Gastrocnemius medialis (tissue), 4 donors: ENCODE measurements at places on chromosomes 5 and 9.

DNA sequence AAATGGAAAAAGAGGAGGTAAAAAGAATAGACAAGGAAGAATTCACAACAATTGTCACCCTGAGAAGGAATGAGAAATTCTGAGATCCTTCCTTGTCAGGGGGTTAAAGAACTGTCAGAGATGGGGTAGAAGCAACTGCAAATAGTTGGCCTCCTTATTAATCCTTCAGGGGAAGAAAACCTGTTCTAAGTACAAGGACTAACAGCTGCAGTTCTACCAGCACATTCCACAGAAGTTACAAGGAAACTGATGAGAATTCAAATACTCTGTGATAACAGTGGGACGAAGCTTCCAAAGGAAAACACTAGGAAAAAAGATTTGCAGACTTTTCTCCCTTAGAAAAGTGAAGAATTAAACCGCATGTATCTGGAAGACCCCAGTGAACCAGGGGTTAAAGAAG is 93.7 kb downstream of the OR2K2 start:
- DNase-seq: no peak

DNA sequence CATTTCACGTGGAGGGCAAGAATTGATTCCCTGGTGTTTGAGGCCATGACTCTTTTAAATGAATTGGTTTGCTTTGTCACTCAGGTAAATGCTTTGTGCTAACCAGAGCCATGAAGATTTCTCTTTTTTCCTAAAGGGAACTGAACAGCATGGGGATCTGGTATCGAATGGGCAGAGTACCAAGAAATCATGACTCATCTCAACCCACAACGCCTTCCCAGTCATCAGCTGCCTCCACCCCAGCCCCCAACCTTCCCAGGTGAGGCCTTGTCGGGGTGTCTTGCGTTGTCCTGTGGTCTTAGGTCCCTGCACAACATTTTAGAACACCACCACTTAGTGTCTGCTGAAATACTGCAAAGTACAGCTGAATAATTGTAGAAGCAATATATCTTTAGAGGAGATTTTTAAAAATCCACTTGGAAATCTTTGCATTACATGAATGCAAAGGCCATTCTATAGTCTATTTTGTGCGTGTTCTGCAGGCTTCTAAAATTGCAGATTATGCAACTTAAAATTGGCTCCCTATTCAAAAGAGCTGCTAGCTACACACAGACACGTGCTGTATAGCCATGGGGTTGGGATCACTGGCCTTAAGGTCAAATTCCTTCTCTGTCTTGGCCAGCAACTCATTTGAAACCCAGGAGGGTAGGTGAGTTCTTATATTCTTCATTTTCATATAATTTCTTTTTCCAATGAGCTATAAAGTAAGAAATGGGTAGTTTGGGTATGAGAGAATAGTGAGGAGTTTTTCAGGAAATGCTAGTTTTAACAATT is 69.0 kb downstream of the MVB12B start:
- DNase-seq: peak; percentile 34

GRCh38 chr9:106869028-106869427 is 6.1 kb downstream of the ZNF462 start:
- DNase-seq: no peak

DNA sequence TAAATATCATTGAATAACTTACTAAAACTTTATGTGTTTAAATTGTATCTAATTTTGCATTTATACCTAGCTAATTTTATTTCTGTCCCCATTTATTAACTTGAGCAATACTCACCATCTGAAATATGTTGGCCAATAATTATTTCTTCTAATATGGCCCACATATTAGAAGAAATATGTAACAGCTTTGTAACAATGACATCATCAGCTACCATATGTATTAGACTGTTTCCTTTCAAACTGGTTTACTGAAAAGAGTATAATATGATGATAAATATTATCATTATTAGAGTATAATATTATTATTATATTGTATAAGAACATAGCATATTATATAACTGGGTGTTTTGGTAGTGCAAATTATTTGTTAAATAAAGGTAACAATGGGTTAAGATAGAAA is 220.5 kb downstream of the FBXL7 start:
- DNase-seq: no peak

DNA sequence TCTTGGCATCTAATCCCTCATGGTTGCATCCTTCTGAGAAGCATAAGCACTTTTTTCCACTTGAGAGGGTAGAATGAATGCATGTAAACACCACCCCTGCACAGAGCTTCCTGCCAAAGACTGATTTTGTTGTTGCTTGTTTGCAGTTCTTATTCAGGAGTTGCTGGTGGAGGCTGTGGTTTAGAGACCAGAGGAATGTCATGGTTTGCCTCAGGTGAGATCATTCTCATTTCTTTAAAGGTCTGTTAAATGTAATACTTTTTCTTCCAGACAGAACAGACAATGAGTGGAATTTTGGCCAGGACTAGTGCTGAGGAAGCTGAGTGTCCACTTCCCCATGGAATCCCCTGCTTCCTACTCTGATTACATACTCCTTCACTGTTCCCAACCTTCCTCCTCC is 3.2 kb upstream of the TNC start:
- DNase-seq: no peak

DNA sequence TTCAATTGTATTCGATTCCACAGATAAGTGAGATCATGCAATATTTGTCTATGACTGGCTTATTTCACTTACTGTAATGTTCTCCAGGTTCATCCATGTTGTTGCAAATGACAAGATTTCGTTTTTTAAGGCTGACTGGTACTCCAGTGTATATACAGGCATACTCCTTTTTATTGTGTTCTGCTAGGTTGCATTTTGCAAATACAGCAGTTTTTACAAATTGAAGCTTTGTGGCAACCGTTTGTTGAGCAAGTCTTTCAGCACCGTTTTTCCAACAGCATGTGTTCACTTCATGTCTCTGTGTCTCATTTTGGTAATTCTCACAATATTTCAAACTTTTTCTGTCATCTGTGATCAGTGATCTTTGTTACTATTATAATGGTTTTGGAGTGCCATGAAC is 82.7 kb downstream of the DMXL1 start:
- DNase-seq: no peak

DNA sequence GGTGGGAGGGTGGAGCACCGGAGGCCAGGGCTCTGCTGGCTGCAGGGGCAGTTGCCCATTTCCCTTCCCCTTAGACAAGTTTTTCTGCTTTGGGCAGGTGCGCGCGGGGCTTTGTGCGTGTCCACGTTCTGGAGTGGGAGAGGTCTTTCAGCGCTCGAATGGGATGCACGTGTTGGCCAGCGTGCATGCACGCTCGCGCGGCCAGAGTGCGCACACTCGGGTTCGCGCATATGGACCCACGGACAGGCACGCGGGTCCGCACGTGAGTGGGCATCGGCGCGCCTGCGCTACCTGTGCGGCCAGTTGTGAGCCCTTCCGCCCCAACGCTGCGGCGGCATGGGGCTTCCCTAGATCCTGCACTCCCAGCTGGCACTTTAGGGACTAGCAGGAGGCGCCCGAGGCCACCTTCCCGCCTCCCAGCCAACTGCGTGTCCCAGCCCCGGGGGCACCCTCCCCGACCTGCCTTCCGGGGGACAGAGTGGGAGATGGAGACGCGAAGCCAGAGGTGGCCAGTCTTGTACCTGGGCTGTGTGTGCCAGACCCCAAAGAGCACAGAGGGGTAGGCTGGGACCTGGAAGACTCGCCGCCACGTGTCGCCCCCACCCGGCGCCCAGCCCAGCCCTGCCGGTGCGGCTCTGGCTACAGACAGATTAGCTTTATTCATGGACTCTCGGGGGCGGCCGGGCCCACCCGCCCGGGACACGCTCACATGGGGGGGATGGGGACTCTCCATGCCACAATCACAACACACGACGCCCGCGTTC is 9.8 kb upstream of the GPRIN1 start:
- no peak for DNase-seq

DNA sequence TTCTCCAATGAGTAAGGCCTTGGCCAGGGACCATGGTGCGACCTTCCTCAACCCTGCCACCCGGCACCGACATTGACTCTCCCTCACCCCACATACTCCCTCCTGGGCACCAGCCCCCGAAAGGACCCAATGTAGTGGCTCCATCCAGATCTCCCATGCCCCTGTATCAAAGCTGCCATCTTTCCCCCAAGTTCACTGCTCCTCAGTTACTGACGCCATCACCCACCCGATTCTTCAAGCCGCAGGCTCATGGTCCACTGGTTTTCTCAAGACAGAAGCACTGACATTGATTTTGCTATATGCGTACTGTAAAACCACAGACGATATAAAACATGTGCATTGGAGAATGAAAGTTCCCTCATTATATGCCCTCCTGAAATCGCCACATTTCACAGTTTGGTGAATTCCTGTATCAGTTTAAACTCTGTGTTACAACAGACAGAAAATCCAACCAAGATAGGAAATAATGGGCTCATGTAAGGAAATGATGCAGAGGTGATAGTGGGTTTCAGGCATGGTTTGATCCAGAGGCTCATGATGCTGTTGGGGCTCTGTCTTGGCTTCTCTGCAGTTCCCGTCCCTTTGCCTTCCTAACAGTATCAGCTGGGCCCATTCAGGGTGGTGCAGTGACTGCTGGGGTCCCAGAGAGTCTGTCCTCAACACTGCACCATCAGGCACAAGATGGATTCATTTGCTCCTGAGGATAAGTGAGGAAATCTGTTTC is 207.3 kb upstream of the IER5L start:
- no peak for DNase-seq

DNA sequence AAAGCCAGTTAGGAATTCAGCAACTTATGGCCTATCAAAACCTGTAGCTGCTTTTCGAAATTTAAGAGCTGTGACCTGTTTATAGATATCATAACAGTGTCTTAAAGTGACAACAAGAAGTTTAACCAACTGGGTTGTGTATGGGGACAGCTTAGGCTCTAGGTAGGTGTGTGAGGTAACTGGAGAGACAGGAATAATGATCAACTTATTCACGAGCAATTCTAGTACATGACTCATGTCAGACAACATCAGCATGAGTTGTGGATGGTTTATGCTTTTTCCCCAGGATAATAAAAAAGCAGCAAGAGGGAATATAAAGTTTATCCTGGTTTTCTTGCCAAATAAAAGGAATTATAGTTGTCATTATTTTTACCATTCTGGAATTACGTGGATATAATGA is 88.6 kb downstream of the GDNF start:
- DNase-seq: no peak

GRCh38 chr9:131625508-131625787 is 80.1 kb downstream of the PRRT1B start:
- no peak for DNase-seq

DNA sequence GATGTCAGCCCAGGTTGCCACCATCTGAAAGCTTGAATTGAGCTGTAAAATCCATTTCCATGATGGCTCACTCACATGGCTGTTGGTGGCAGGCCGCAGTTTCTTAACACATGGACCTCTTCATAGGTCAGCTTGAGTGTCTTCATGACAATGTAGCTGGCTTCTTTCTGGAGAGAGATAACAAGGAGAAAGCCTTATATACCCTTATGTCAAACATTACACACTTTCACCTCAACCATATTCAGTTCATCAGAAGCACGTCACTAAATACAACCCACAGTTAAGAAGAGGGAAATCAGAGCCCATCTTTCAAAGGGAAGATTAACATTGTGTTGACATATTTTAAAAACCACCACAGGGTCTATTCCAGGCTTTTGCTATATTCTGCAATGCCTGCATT is 604.4 kb downstream of the PRELID2 start:
- no peak for DNase-seq

GRCh38 chr9:93185266-93186214 is 1.6 kb downstream of the WNK2 start:
- DNase-seq: no peak

DNA sequence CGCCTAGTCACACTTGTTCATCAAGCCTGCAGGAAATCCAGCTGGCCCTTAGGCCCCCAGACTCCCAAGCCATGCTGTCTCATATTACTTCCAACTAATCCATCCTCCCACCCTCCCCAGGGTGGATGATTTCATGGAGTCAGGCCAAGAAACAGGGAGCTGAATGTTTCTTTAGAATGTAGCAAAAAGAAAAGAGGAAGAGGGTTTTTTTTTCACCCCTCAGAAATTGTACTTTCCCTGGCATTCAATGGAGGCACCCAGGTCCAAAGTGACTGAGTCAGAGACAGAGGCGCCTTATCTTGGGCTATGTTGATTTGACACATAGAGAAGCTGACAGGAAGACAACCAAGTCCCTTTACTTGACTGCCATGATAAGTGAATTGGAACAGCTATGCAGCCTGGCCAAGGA is 260.2 kb upstream of the NR4A3 start:
- DNase-seq: no peak

GRCh38 chr5:125812651-125813050 is 610.6 kb upstream of the GRAMD2B start:
- no peak for DNase-seq

GRCh38 chr5:59648038-59648831 is 245.3 kb downstream of the PDE4D start:
- DNase-seq: no peak

DNA sequence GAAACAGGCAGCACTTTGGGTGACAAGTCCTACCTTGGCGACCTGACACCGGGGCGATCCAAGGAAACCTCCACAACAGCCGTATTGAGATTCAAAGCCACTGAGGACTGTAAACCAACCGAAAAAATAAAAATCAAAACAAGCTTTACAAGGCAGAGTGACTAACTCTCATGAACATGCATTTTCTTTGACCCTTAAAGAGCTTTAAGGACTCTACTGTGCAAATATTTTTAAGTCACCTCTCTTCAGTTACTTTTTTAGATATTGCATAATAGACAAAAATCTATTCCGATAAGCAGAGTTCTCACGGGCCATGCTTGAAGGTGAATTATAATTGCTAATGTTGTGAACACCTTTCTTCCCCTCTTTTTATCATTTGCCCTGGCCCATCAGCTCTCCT is 38.3 kb downstream of the EQTN start:
- no peak for DNase-seq

DNA sequence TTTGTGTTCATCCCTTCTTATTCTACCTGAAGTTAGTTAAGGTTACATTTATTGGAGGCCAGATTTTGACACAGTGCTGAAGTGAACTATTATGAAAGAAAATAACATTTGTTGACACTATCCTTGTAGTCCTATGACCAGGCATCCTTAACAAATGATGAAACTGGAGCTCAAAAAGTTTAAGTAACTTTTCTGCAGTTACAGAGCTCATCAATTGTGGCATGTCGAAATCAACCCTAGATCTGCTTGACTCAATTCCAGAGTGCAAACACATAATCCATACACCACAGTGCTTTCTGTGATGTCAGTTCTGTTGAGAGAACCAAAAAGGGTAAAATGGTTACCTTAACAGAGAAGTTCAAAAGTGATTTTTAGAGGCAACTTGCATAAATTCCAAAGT is 28.6 kb downstream of the KCNN2 start:
- no peak for DNase-seq

DNA sequence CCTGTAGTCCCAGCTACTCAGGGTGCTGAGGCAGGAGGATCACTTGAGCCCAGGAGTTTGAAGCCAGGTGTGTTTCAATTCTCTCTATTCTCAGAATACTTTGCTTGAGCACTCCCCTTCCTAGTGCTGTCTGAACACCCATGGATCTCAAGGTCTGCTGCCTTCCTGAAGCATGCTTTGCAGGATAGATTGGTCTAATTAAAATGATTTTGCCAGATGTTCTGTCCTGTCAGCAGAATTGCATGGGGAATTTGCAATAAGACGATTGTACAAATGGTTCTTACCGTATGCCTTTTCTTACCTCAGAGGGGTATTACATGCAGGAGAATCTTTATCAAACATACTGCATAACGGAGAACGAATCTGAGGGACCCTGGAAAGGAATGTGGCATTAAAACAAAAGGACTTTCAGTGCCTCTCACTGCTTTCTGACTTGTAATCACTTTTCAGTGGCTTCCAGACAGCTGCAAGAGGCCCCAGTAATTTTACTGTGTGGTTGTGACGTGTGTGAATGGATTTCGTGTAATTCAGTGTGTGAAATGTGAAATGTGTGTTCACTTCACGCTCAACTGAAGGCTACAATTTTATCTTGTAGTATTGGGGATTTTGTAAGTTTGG is 587.2 kb upstream of the SEMA6A start:
- no peak for DNase-seq
